ENCODE measurements at places on chromosomes 2 and 18. TPM values are rescaled to one million over a fixed set of nuclear protein-coding genes. Genes with fewer than 3 reads are reported as not detected.

GRCh38 chr2:27281855-27282559, at the start of gene TRIM54:
Gene TRIM54 (plus strand): TSS chr2:27282429. CDS start chr2:27282732, 303 bp downstream.
- no peak for DNase-seq

- DNase-seq = no peak
Measured at GRCh38 chr2:204491528-204491927, 53.7 kb upstream of the PARD3B start.

Gene LRP1B
- 0.47 TPM for total RNA-seq

DNA sequence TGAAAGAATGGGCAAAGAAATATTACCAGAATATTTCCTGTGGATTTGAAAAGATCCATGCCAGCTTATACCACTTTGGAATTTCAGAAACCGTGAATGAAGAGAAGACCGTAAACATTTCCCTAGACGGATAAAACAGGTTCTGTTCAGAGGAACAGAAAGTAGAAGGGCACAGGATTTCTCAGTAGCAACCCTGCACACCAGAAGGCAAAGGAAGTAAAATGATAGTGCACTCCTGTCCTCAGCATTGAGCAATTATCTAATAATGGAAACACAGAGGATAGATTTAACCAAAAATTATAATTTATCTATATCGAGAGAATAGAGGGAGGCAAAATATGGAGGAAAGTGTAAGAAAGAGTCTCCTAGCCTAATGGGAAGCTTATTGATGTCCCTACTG, 87.0 kb upstream of the ITGA6 start:
- no peak for DNase-seq

- DNase-seq = no peak
Measured at GRCh38 chr2:19742872-19743271, 158.9 kb downstream of the TTC32 start.

GRCh38 chr2:181408861-181409260, 48.3 kb upstream of the ITGA4 start:
- no peak for DNase-seq

Gene GLI2
- total RNA-seq = 1.5 TPM

Gene EFEMP1
- total RNA-seq = 246 TPM

GRCh38 chr2:88818381-88818780, 126.9 kb downstream of the RPIA start:
- DNase-seq = no peak

GRCh38 chr2:174395969-174396630, 570 bp downstream of the SCRN3 start:
- no peak for DNase-seq

- no peak for DNase-seq
Measured at GRCh38 chr2:208609166-208609804, 202.7 kb downstream of the PTH2R start.

- no peak for DNase-seq
Measured at GRCh38 chr2:69603146-69603743, 40.3 kb downstream of the AAK1 start.

DNA sequence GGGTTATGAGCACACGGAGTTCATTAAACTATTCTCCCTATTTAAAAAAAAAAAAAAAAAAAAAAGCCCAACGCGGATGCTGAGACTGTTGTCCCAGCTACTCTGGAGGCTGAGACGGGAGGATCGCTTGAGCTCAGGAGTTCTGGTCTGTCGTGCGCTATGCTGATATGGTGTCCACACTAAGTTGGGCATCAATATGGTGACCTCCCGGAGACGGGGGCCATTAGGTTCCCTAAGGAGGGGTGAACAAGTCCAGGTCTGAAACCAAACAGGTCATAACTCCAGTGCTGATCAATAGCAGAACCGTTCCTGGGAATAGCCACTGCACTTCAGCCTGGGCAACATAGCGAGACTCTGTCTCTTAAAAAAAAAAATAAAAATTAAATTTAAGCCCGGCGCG, 12.9 kb upstream of the ANKRD53 start:
- DNase-seq = no peak

GRCh38 chr2:102033031-102033749, 41.4 kb downstream of the IL1R2 start:
- peak; percentile 71 for DNase-seq

Gene ST8SIA5
- 5.9 TPM for total RNA-seq

Gene SERPINB10
- total RNA-seq = 0.47 TPM

- DNase-seq = no peak
Measured at GRCh38 chr2:223532712-223533111, 69.4 kb downstream of the SCG2 start.

- DNase-seq = no peak
Measured at GRCh38 chr2:80700961-80701360, 396.4 kb upstream of the LRRTM1 start.

DNA sequence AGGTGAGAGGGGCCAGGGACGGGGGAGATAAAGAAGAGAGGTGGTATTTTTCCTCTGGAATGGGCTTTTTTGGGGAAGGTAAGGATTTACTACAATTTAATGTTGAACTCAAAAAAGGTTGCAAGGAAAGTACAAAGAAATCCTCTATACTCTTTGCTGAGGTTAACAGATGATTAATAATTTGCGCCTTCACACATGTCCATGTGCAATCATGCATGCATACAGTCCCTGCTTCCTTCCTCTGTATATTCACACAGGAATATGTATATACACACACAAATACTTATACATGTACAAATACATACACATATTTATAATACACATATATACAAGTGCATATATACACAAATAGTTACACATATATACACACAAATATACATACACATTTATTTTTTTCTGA, 193.4 kb downstream of the NBAS start:
- no peak for DNase-seq

Data from right atrium auricular region (tissue), 2 donors.